Right ventricle myocardium inferior (tissue), 1 donor: ENCODE measurements at places on chromosomes 2 and 18.

DNA sequence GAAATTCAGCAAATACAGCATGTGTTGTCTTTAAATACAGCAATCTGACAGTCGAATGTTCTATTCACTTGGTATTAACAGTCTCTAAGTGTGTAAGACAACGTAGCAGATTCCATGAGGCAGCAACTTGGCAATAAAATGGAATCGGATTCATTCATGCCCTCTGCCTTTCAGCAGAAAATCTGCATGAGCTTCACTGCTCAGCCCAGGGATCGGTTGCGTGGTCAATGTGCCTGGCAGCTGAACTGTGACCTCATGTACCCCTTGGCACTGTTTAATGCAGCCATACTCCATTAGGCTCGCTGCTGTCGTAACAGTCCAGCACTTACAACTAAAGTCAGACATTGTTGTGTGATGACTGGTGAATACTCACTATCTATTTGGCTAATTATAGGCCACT is 17.7 kb upstream of the RGPD4 start:
- no peak for DNase-seq

GRCh38 chr2:236753606-236754270 is 184.1 kb downstream of the ACKR3 start:
- DNase-seq, result no peak

- no peak for DNase-seq
Observed at GRCh38 chr2:236250286-236250685, 13.9 kb downstream of the ASB18 start.

DNA sequence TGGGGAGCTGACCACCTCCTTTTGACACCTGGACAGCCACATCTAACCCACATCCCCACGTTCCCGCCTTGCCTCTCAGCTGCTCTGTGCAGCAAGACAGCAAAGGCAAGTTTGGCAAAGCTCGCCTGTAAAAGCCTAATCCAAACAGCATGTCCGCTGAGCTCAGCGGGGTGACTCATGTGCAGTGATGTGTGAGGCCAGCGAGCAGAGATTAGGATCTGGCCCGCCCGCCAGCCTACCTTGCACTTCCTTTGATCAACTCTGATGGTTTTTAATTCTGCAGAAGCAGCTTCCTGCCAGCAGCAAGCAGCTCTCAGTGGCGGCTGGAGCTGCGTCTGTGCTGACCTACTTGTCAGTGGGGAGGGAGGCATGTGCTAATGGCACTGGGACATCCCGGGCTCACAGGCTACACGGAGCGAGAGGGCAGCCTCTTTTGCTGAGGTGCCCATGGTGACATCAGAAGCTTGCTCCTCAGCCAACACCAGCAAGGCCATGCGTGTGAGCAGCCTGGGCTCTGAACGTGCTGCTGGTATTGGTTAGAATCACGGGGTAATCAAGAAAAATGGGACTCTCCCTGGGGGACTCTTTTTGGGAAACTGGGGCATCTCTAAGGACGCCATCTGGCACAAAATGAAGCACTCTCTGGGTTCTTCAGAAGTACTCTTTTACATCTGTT is 36.0 kb upstream of the EML4 start:
- peak; percentile 85 for DNase-seq

- DNase-seq, result no peak
Observed at GRCh38 chr2:218856167-218856895, 3.3 kb upstream of the WNT6 start.

DNA sequence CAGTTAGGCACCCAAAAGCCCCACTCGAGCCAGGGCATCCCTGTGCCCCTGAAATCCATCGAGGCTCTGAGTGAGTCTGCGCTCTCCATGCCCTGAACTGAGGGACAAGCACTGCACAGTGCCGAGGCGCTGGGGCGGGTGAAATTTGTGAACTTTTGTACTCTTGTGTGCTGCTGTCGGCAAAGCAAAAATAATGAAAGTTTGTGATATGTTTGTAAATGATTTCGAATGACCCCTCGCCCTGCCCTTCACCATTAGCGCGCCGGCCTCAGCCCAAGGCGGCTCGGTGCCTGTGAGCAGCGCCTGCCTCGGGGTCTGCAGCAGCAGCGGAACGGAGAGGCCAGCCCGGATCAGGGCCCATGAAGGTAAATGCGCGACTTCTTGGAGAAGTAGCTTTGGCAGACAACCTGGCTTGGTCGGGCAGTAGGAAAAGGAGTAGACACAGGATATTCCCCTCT is 1.8 kb upstream of the HOXD4 start:
- no peak for DNase-seq

- DNase-seq, result no peak
Observed at GRCh38 chr2:75596784-75597183, 36.0 kb upstream of the EVA1A start.

DNA sequence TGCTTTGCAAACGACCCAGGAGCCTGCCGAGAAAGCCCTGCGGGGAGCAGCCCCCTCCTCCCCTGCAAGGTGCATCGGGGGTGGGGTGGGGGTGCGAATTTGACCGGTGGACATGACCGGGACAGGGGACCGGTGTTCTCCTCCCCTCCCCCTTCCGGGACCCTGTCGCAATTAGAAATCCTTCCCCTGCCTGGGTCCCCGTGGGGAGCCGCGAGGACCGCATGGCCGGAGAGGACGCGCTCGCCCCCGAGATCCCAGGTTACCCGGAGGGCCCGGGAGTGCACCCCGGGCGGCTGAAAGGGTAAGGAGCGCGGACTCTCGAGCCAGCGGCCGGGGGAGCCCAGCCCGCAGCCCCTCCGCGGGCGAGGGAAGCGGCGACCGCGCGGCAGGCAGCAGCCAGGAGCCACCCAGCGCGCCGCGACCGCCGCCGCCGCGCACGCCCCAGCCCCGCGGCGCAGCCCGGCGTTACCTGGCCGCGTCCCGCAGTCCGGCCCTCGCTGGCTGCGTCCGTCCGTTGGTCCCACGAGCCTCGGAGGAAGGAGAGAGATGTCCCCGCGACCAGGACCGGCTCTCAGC is 482 bp downstream of the DLGAP1 start:
- DNase-seq, result peak; percentile 37

DNA sequence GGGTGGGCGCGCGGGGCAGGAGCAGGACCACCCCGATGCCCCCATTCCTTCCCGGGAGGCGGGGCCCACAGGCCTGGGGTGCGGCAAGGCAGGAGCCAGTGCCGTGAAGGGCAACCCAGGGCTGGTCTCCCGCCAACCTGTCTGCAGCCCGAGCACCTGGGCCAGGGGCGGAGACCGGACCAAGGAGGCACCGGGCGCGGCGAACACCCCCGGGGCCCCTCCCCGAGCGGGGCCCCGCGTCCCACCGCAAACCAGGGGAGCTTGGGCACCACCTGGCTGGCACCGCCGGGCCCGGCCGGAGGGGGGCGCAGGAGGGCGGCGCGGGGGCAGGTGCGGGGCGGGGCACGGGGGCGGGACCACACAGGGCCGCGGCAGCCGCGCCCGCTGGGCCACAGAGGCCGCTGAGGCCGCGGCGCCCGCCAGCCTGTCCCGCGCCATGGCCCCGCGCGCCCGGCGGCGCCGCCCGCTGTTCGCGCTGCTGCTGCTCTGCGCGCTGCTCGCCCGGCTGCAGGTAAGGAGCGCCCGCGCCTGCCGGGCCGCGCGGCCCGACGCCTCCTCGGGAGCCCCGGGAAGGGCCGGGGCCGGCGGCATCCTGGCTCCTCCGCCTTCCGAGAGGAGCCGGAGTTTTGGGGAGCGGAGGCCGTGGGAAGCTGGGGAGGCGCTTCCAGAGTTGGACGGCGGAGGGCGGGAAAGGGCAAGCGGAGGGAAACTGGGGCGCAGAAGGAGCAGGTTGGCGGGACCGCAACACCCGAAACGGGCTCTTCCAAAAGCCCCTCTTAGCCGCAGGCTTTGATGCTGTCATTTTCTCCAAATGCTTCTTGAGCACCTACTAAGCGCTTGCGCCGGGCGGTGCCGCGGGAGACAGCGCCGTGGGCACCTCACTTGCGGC is at the start of gene TNFRSF11A:
TNFRSF11A (plus strand) TSS at position 394 of the 889 bp plus-strand sequence; CDS start at position 437, 43 bp downstream.
- no peak for DNase-seq

- DNase-seq, result no peak
Observed at GRCh38 chr2:76391678-76392077, 681.0 kb upstream of the GCFC2 start.

DNA sequence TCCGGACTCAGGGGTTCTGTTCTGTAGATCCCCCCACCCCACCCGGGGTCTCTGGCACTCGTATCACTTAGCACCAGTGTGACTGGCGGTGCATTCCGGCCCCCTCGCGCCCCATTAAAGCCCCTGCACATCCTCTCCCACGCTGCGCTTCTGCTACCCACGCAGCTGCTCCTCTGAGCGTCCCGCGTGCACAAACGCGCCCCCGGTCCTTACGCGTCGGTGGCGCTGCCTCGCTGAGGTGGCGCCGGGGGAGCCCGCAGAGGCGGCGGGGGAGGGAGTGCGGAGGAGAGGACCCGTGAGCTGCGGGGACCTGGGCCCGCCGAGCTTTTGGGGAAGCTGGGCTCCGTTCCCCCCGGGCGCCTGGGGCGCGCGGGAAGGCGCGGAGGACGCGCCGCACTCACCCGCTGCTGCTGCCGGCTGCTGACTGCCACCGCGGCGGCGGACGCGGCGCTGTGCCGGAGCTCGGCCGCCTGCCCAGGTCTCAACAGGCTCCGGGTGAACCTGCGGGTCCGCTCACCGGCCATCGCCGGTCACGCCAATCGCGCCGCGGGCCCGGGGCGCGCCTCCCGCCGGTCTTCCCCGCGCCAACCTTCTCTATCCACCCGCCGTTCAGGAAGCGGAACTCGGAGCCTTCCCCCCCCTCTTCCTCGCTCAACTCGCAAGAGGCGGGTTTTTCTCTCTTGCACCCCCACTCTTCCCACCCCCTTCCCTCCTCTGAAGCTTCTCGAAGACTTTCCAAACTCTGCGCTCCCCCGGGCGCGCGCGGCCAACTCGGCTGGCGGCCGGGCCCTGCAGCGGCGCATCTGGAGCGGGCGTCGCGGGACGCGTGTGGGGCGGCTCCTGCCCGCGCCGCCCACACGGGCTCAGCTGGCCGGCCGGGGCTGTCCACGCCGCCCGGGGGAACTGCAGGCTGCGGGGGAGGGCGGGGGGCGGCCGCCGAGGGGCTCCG is at the start of gene DOCK10:
DOCK10 (minus strand) TSS at position 618 of the 949 bp plus-strand sequence; CDS start at position 524, 94 bp downstream.
- DNase-seq, result peak; percentile 69

DNA sequence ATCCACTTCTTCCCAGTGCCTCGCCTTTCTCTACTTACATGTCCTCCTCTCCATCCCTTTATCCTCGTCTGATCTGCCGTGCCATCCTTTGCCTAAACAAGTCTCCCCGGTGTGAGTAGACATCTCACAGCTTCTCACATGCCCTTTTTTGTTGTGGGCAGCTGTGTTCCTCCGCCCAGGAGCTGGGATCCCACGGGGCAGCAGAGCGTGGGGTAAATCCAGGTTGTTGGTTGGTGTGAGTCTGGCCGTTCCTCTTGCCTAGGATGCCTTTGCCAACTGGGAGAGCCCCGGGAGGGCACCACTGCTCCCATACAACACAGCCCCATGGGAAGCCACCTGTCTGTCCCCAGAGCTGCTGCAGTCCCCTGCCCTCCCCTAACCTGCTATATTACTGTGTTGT is 22.4 kb downstream of the SLC30A3 start:
- DNase-seq, result no peak

DNA sequence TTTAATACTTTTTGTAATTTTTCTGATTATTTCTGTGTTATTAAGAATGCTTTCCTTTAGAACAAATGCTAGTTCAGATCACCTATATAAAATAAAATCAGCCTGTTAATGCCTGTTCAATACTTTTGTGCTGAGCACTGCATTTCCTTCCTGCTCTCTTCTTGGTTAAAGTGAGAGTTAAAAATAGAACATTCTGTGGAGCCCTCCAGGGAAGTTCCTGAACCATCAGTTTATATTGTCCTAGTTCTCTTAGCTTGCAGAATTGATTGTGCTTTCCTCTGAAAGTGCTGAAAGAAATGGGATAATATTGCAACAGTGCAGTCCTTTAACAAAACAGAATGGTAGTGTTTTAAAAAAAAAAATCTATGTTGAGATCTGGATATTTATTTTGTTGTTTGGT is 74.6 kb upstream of the UBXN4 start:
- no peak for DNase-seq

DNA sequence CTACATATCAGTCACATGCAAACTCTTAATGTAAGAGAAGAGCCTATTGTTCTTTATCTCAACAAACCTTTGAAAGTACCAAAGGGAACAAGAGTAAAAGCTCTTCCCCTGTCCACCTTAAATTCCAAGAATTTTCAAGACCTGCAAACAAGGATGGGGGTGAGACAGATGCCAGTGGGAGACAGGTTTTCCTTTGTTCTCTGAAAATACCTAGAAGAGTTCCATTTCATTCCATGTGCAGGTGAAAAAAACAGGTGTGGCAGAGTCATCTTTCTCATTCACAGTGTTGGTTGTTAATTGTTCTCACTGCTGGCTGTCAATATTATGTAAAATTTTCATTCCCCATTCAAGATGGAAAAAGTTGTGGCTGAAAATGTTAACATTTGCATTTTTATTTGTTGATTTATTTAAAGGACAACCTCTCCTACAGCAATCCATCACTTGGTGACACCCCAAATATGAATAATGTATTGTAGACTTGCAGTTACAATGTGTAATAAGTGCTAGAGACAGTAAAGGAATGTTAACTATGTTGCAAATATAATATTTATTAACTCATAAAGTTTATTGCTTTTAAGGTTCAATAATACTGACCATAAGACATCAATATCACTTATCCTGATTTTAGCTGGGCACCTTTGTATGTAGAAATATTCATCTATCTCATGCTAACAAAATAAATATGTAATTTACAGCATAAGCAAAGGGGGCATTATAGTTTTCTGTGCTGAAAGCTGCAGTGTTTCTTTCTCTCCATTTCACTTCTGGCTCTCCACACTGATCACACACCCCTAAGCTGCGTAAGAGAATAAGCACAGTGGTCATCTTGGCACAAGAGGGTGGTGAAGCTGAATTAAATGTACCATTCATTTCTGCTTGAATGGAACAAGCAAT is 347.0 kb downstream of the KIAA1328 start:
- no peak for DNase-seq

- DNase-seq, result no peak
Observed at GRCh38 chr2:159065313-159065712, 96.9 kb downstream of the TANC1 start.

- DNase-seq, result no peak
Observed at GRCh38 chr2:167966937-167967913, 280.2 kb downstream of the STK39 start.

GRCh38 chr2:46973673-46974072 is 58.1 kb upstream of the MCFD2 start:
- DNase-seq, result no peak

DNA sequence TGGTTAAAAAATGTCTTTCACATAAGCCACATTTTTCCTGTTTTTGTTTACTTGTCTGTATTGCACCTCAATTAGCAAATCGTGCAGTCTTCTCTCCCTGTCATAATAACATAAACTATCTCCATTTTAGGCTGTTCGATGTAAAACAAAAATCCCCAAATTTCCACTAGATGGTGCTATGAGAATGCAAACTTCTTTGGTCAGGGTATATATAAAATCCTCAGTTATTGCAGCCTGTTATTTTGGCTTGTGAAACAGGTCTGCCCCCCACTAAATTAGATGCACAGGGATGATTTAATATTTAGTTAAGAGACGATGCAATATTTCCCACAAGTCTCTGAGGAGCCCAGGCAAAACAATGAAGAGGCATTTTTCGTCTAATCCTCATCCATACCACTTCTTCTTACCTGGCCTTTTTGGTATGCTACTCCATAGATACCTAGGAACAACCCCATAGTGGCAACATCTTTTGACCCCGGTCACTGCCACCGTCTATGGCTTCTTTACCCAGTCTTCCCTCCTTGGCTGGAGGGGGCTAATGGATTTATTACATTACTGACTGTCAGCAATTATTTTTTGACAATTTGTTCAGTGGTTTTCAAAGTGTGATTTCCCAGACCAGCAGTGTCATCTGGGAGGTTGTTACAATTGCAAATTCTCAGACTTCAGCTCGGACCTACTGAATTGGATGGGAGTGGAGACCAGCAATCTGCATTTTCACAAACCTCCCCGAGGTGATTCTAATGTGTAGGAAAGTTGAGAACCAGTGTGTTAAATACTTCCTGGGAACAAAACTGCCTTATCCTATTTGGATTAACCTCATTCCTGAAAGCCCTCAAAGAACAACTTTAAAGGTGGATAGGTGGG is 117.4 kb upstream of the CWC22 start:
- no peak for DNase-seq
